ENCODE measurements at places on chromosomes 3 and 15. TPM values are rescaled to one million over a fixed set of nuclear protein-coding genes. Genes with fewer than 3 reads are reported as not detected.

Gene EEF1AKMT4
- 5.5 TPM for total RNA-seq

Gene STOML1
- total RNA-seq, result 17.2 TPM

Gene DZIP1L
- 27.2 TPM for total RNA-seq

Gene GHSR
- not detected for total RNA-seq

Gene NMNAT3
- total RNA-seq, result 1.1 TPM

Gene GPR15
- not detected for total RNA-seq

Gene MANF
- total RNA-seq, result 92.9 TPM

Gene SLC27A2
- under 0.01 TPM for total RNA-seq

Gene TMCO5A
- not detected for total RNA-seq

Gene ARPIN
- 12.7 TPM for total RNA-seq

Gene CPEB1
- total RNA-seq, result 8.8 TPM

Gene LSMEM2
- not detected for total RNA-seq

Gene CHRNA3
- not detected for total RNA-seq

Gene CCR8
- not detected for total RNA-seq

Gene HTR3E
- not detected for total RNA-seq

Gene DUOXA1
- total RNA-seq, result not detected

Gene LSAMP
- under 0.01 TPM for total RNA-seq

Gene ABHD17C
- total RNA-seq, result 4.7 TPM

Gene CHRD
- 0.20 TPM for total RNA-seq

Gene XCR1
- not detected for total RNA-seq

Gene TEX9
- 4.1 TPM for total RNA-seq

Gene ARIH1
- 22.0 TPM for total RNA-seq

Gene CADM2
- not detected for total RNA-seq

Gene GRIP2
- not detected for total RNA-seq

Gene CSTA
- total RNA-seq, result 3.3 TPM

Gene GOLGA6A
- not detected for total RNA-seq

Gene SPTBN5
- total RNA-seq, result 0.20 TPM

Gene MYRIP
- 0.20 TPM for total RNA-seq
